T-cell (primary cell): ENCODE measurements at places on chromosomes 7 and 10. TPM values are rescaled to one million over a fixed set of nuclear protein-coding genes. Genes with fewer than 3 reads are reported as not detected.

RBP4 gene
- total RNA-seq: 2.5 TPM

RBP3 gene
- total RNA-seq: not detected

PROSER2 gene
- total RNA-seq: 4.8 TPM

MBL2 gene
- not detected for total RNA-seq

CTAGE8 gene
- 0.66 TPM for total RNA-seq

BCAP29 gene
- total RNA-seq: 13.4 TPM

SLC26A5 gene
- not detected for total RNA-seq

SPDYE1 gene
- total RNA-seq: not detected

NME8 gene
- total RNA-seq: 0.39 TPM

OPN1SW gene
- total RNA-seq: not detected

BAG3 gene
- 23.7 TPM for total RNA-seq

SLC26A3 gene
- 0.33 TPM for total RNA-seq

AGAP5 gene
- total RNA-seq: 14.9 TPM

PHF14 gene
- 29.2 TPM for total RNA-seq

GNGT1 gene
- not detected for total RNA-seq

LIPF gene
- total RNA-seq: not detected

POU6F2 gene
- not detected for total RNA-seq
